Activated CD4-positive, CD25-positive, alpha-beta regulatory T cell treated with anti-CD3 and anti-CD28 coated beads, Interleukin-2, amount 50 U/mL, for 16 hours (primary cell): ENCODE measurements at places on chromosomes 12 and 14.

DNA sequence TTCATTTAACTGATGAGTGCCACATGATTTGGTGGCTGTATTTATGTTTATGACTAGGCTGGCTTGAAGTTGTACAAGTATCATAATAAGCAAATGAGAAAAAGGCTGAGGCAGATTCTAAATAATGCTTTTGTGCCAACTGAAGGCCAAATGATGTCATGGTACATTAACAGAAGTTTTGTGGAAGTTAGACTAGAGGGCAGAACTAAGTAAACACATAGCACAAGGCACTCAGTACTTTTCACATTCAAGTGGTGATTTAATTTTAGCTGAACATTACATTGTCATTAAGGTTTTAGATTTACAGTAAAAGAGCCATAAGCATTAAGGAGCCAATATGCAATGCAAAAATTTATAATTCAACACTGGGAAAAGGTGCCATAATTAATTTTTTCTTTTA is 21.1 kb downstream of the PPP1CC start:
- DNase-seq: no peak

- DNase-seq: no peak
These were observed 27.8 kb upstream of the FBXO34 start for GRCh38 chr14:55243386-55243785.

- no peak for DNase-seq
These were observed 112.7 kb downstream of the NCOR2 start for GRCh38 chr12:124454735-124455134.

DNA sequence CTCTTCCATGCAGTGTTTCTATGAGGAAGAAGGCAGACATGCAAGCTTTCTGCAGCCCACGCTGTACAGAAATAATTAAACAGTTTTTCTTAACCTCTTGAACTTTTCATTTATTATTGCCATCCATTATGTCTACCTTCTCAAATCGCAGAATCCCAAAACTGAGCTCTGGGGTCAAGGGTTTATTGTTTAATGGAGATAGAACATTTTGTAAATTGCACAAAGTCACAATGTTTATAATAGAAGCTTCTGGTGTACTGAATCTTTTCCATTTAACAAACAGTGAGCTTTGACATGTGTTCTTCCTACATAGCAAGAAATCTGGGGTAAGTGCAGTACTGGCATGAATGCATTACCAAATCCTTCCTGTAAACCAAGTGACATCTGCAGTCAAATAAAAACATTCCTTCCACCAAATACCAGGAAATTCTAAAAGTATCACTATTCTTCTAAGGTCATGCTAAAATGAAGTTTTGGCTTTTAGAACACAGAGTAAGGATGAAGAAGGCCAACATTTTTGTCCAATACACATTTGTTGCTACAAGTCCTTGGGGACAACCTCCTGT is 385.3 kb upstream of the DDHD1 start:
- DNase-seq: no peak

DNA sequence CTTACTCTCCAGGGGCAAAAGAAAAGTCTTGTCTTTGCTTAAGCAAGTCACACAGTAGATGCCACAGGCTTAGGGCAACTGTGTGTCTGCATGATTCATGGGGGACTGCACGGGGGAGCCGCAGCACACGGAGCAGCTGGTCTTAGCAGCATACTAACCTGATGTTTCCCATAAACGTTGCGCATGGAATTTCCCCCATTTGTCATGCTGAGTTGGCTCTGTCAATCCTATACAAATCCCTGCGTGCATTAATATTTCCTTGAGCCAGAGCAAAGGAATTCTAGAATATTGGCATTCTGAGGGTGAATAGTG is 71.2 kb downstream of the SAMD4A start:
- DNase-seq: no peak

DNA sequence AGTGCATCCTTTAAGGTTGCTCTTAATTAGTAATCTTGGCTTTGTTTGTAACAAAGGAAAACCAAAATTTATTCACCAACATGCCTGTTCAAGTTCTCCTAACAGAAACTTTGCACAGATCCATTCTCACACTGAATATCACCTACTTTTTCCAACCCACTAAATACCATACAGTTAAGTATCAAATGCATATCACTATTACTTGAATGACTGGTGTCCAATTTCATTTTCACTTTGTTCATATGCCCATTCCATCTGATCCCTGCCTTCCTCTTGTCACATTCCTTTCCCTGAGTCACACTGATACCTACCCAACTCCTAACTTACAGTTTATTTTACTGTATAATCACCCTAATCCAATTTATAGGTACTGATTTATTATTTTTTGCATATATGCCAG is 286.4 kb downstream of the NELL2 start:
- DNase-seq: no peak

- DNase-seq: no peak
These were observed 5.8 kb upstream of the PA2G4 start for GRCh38 chr12:56098592-56098991.

DNA sequence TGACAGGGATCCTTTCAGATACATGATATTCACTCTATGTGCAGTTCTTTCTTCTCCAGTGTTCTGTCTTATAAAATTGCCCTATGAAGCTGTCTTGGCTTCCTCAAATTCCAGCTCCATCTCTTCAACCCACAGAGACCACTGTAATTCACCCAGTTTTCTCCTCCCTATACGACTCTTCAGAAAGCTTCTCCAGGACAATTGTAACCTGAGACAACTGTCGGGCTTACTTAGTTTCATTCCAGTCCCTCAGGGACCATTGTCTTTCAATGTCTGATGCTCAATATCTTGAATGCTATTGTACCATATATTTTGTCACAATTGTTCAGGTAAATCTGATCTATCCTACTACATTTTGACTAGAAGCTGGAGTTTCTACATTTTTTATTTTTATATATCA is 345.3 kb downstream of the RPL10L start:
- no peak for DNase-seq

DNA sequence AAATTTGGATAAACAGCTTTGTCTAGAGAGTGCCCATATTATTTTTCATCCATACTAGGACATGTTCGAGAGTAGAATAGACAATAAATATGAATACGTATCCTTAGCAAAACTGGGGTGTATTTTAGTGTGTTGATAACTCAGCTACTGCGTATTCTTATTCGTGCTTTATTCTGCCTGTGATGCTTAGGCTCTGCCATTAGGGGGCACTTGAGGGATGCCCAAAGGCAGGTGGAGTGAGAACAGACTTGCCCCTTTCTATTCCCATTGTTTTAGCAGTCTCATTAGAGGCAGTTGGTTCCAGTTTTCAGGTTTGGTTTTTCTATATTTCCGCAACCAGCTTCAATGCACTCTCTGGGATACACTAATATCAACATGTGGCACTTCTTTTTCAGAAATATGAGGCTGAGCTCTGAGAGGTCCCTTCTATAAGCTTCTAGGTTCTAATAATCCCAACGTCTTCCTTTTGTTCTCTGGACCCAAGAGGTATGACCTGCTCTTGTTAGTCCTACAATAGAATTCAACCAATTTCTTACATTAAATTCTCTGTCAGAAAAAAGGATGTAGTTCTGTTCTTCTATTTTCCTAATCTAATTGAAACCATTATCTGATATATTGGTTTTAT is 985.7 kb upstream of the FBXO33 start:
- DNase-seq: no peak

DNA sequence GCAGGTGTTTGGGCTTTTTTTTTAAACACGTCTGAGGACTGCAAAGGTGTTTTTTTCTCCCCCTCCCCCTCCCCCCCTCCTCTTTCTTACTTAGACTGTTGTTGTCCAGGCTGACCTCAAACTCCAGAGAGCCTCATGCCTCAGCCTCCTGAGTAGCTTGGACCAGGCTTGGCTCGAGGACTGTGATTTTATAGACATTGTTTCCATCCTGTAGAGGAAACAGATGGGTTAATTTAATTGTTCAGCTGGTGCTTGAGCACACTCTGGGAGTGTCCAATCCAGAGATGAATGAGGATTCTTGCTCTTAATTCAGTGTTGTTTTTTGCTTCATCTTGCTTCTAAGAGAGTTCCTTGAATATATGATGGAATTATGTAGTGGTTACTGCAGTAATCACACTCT is 42.1 kb downstream of the RASSF3 start:
- no peak for DNase-seq

DNA sequence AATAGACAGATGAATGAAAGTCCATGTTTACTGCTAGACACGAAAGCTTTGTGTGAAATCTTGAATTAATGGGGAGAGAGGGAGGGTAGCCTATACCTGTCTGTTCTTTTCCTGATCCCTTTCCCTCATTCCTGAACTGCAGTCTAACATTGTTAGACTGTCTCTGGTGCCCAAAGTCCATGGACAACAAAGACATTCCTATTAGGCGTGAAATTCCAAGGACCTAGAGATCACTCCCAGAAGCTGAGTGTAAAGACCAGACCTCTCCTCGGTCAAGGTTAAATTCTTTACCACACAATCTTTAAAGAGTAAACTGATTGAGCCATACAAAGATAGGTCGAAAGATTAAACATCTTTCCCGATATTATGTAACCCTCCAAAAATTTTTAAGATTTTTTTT is 270.7 kb upstream of the GARIN2 start:
- DNase-seq: no peak

DNA sequence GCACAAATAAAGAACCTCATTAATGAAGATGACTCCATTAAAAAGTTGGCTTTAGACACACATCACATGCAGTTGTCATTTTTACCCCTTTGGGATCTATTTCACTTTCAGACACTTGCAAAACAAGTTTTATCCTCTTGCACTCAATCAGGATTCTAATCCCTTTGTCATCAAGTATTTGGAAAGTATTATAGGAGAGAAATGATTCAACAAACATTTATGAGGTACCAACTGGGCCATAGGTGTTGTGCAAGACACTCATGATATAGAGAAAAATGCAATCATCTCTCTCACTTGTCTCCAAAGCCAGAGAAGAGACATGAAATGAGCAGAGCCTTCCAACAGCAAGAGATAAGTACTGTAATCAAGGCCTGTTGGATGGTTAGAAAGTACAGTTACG is 327.7 kb downstream of the RMST start:
- DNase-seq: no peak

- DNase-seq: no peak
These were observed 78.6 kb downstream of the SLC15A5 start for GRCh38 chr12:16198884-16199283.

- DNase-seq: no peak
These were observed 6.2 kb upstream of the RNASE10 start for GRCh38 chr14:20499108-20499507.

- DNase-seq: no peak
These were observed 126.3 kb upstream of the KRAS start for GRCh38 chr12:25376985-25377384.

DNA sequence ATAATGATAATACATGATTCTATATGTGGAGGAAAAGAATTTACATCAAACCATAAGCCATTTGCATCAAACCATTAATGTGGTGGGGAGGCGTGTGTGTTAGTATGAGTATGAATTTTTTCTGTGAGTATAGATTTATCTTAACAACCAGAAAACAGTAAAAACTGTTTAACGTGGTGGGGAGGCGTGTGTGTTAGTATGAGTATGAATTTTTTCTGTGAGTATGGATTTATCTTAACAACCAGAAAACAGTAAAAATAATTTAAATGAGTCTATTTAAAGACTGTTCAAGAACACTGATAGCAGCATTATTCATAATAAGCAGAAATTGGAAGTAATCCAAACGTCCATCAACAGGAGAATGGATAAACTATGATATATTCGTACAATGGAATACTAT is 9.1 kb upstream of the MSI1 start:
- DNase-seq: no peak

DNA sequence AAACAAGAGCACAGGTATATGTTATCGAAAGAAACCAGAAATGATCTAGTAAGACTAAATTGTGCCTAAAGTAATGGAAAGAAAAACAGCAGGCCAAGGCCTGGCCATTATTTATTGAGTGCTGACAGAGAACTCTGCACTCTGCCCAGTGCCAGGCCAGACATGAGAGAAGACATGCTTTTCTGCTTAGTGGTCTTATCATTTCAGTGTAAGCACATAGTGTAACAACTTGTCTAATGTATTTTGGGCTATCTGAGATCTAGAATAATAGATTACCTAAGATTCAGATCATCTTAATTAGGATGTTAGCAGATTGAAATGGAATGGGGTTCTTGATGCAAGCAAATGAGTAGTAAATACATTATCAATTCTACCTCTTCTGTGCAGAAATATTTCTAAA is 278.3 kb downstream of the AKAP6 start:
- no peak for DNase-seq

GRCh38 chr14:56474419-56475022 is 105.1 kb upstream of the TMEM260 start:
- DNase-seq: no peak

- DNase-seq: no peak
These were observed 36.2 kb upstream of the TMEM260 start for GRCh38 chr14:56543436-56543835.

- no peak for DNase-seq
These were observed 104.2 kb upstream of the ABCD2 start for GRCh38 chr12:39723831-39724230.

- DNase-seq: no peak
These were observed 68.8 kb downstream of the LLPH start for GRCh38 chr12:66061557-66062289.
